NCI-H1105 treated with DMSO at 0.1 percent for 48 hours (cell line): ENCODE measurements at places on chromosomes 3 and 15.

GRCh38 chr3:128488636-128488990 lies 4.4 kb downstream of the GATA2 start:
- peak; percentile 63 for DNase-seq

- no peak for DNase-seq
These were observed 115.8 kb upstream of the FLNB start for GRCh38 chr3:57892423-57892822.

- no peak for DNase-seq
These were observed 5.8 kb upstream of the OXTR start for GRCh38 chr3:8775181-8775580.

DNA sequence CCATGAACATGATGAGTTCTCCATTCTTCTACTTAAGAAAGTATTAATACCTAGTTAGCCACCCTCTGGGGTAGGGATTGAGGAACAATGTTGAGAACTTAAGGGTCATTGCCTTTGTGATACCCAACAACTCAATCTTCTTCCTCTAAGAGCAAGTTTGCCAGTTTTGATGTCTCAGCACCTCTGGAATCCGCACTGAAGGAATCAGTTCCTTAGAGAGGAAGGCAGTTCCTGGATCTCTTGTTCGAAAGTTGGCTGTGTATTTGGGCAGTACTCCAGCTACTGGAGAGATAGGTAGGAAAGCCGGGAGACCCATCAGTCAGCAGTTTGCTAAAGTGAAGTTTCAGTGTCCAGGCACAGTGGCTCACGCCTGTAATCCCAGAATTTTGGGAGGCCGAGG lies 35.6 kb upstream of the MTHFS start:
- DNase-seq, result no peak

GRCh38 chr3:18079739-18080138 lies 337.3 kb upstream of the TBC1D5 start:
- DNase-seq, result no peak

DNA sequence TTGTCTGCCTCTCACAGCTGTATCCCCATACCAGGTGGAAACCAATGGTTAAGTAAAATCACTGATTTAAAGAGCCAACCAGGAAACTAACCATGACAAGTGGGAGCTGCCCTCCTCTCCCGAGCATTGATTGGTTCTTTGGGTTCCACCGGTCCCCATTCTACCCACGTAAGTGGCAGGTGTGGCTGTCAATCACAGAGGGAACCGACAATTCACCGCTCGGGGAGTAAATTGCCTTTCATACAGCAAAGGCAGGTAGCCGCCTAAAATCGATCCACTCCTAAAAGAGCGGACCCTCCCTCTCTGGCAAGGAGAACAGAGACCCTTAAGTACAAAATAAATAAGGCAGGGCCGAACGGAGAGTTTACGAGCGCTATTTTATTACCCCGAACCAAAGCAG lies 1.2 kb downstream of the ERC2 start:
- DNase-seq, result peak; percentile 89

DNA sequence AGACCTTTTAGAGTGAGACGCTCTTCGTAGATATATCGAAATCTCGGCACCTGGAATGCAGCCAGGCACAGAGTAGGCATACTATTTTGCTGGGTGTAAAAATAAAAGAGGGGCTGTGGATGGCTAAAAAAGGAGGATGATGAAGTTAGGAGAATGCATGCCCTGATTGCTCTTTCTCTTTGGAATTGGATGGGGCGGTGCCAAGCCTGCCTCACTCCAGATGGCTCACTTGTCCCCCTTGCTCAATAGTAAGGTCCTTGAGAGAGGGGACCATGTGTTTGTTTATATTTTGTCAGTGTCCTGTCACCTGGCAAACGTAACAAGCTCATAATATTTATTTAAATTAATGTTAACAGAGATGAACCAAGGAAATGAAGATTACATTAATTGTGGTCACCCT lies 33.0 kb downstream of the SNRK start:
- DNase-seq, result no peak

DNA sequence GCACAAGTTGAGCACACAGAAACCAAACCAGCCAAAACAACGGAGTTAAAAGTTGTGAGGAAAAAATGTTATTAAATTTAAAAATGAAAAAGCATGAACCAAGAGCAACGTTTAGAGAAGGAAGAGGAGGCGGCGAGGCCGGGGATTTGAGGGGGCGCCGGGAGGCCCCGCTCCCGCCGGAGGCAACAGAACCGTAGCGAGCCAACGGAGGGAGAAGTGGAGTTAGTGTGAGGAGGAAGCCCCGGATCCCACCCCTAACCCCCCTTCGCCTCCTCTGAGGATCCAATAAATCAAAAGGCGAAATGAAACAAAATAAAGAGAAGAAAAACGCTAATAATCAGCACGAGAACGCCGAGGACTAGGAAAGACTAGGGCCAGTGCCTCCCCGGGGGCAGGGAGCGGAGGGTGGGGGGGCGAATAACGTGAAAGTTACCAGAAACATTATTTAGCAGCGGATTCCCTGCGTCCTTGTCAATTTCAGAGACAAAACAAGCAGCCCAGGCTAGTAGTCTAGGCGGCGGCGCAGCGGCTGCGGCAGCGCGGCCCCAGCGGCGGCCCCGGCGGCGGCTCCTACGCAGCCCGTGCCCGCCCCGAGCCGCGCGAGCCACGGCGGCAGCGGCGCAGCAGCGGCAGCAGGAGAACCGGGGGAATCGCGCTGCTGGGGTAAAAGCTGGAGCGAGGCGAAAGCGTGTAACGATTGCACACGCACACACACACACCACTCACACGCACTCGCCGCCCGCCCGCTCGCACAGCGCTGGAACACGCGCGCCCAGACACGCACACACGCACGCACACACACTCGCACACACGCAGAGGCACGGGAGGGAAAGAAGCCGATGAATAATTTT lies 1.7 kb downstream of the MEIS2 start:
- peak; percentile 53 for DNase-seq

GRCh38 chr15:40594429-40594836 lies 384 bp downstream of the KNL1 start:
- DNase-seq, result peak; percentile 59

DNA sequence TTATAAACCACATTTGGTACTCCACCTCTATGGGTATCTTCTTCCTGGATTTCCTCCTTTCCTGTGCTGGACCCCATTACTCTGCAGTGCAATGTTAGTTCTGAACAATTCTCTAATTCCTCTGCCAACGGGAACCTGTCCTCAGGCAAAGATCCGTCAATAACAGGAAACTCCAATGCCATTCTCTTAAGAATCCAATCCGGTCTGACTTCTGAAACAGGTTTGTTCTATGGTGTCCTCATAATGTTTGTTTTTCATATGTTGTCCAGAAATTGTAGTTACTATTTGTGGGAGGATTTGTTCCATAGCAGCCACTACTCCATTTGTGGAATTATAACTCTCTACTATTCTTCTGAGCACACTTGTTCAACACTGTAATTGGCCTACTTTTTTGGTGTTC lies 112.7 kb downstream of the TBL1XR1 start:
- no peak for DNase-seq

DNA sequence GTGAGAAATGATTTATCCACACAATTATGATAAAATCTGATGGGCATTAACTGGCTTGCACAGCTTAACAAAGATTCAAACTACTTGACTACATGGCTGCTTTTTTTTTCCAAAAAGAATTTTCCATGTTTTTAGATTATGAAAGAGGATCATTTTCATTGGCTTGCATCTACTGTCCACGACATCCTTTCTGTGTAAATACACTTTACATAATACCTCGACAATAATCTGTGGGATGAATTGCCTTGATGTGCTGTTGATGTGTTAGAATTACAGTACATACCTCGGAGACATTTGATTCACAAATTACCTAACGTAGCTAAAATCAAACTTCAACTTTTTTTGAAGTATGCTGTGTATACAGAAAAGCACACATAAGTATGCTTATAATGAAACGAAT lies 104.4 kb downstream of the PPP2R3A start:
- no peak for DNase-seq

DNA sequence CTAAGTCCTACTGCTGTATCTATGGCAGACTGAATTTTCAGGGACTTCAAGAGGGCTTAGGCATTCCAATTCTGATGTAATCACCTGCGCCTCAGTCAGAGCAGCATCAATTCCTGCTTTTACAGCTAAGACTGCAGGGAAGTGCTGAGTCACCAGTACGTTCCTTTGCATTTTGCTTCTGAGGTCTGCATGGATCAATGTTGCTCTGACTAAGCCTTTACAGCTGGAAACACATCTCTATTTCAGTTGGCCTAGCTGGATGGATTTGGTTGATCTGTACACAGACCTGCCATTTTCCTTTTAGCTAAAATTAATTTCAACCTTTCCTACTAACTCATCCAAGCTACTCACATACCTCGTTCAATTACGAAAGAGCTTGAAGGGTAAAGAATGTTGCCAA lies 51.3 kb downstream of the ETV5 start:
- no peak for DNase-seq

GRCh38 chr3:169663951-169664820 lies 674 bp upstream of the MECOM start:
- DNase-seq, result no peak

- no peak for DNase-seq
These were observed 4.7 kb downstream of the CTXND1 start for GRCh38 chr15:80247320-80247719.

DNA sequence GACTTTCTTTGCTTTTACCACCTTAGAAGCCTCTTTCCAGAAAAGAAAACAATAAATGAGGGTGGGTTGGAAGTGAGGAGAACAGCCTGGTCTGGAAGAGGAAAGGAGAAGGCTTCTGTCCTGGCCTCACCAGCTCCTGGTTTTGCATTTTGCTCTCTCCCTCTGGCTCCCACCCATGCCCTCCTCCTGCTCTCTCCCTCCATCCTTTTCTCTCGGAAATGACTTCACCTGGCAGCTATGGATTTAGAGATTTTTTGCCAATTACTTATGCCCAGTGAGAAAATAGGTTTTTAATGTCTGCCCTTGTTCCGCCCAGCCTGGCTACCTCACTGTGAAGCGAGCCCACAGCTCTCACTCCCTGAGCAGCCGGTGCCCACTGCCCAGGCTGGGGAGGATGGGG lies 77.9 kb upstream of the NTRK3 start:
- no peak for DNase-seq

DNA sequence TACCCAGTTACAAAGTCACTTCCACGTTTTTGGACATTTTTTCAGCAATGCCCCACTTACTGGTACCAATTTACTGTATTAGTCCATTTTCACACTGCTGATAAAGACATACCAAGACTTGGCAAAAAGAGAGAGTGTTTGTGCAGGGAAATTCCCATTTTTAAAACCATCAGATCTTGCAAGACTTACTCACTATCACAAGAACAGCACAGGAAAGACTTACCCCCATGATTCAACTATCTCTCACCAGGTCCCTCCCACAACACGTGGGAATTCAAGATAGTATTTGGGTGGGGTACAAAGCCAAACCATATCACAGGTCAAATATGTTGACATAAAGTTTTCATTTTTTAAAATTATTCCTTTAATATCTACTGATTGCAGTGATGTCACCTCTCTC lies 16.2 kb upstream of the ABI3BP start:
- no peak for DNase-seq

DNA sequence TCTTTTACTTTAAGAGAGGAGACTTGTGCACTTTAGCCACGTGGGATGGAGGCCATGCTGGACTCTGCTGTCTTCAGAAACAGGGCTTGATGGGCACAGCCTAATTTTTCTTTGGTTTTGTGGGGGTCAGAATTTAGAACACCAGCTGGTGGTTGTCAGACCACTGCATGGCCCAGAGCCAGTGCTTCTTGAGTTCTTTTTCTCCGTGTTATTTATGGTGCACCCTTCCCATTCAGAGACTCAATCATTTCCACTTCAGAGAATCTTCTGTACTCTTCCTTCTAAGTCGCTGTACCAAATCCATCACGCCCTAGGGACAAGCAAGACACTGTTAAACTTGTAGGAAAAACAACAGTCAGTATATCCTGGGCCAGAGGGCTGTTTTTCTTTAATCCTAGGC lies 20.1 kb downstream of the PRR23A start:
- no peak for DNase-seq

DNA sequence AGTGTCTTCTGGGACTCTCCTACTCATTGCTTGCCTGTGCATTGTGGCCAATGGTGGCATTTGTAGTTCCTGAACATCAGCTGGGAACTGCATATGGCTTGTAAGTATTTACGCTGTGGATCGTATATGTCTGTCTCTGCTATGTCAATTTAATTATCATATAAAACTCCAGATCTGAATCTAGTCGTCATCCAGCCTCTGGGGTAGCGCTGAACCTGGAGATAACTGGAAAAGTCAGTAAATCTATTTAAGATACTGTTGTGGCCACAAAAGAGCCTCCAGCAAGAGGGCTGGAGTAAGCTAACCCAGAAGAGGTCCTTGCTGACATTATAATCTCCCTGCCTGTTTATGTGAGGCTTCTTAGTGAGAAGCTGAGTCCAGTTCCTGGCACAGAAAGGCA lies 21.6 kb downstream of the MFSD1 start:
- DNase-seq, result no peak

GRCh38 chr3:141401573-141402475 lies 33.5 kb downstream of the ZBTB38 start:
- peak; percentile 37 for DNase-seq

DNA sequence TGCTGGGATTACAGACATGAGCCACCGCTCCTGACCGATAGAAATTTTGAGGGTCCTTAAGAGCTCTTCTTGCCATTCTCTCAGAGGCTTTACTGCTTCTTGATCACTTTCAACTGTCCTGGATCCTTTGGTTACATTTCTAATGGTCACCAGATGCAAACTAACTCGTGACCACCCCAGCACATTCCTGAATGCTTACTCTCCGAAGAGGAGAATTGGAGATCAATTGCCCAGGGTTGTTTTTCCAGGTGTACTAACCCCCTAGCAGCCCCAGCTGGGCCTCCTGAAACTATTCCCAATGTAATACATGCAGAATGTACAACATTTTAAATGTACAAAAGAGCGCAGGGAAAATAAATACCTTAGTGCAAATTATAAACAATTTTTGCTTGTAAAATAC lies 65.1 kb upstream of the TBL1XR1 start:
- no peak for DNase-seq

GRCh38 chr3:182349951-182350517 lies 443.3 kb upstream of the ATP11B start:
- DNase-seq, result no peak

DNA sequence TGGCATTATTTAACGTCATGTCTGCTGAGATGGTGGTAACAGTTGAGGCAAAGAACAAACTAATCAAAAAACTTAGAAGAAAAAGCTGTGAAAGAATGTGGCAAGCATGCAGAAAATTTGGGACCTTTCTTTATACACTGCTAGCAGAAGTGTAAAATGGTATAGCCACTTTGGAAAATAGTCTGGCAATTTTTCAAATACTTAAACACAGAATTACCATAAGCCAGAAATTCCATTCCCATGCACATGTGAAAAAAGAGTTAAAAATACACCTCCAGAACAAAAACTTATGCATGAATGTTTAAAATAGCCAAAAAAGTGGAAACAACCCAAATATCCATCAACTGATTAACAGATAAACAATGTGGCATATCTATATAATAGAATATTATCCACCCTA lies 613.3 kb downstream of the TBL1XR1 start:
- no peak for DNase-seq

- no peak for DNase-seq
These were observed 494.2 kb upstream of the PROK2 start for GRCh38 chr3:72279068-72279604.

DNA sequence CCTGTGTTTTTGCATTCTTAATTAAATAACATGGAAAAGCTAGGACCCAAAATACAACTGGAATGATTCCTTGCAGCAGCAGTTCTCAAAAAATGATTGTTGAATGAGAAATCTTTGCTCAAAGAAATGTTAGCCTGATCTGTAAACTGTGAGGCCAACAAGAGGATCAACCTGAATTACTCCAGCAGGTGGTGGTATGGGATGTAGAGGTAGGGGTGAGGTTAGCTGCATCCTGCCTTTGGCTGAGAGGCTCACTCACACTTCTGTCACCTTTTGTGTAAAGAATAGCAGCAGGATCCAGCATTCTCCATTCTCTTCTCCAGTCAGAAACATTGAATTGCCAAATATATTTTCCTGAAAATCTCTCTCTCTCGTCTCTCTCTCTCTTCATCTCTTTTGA lies 26.5 kb upstream of the FAM98B start:
- DNase-seq, result no peak
